Upper lobe of left lung (tissue), 6 donors: ENCODE measurements at places on chromosomes 11 and 22. TPM values are rescaled to one million over a fixed set of nuclear protein-coding genes. Genes with fewer than 3 reads are reported as not detected.

KCNJ11 gene
- total RNA-seq, result 6.8 TPM

OR52N5 gene
- total RNA-seq, result not detected

DNA sequence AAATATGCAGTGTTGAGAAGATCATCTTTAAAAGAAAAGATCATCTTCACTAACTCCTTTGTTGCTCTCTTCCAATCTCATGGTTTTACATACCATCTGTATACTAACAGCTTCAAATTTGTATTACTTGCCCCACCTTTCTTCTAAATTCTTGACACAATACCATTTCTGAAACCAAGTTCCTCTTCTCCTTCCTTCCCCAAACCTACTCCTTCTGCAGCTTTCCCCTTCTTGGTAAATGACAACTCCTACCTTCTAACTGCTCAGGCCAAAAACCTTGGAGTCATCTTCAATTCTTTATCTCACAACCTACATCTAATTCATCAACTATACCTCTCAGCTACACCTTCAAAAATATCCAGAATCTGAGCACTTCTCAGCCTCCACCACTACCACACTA lies 9.3 kb downstream of the PRCP start:
- DNase-seq, result no peak

DNA sequence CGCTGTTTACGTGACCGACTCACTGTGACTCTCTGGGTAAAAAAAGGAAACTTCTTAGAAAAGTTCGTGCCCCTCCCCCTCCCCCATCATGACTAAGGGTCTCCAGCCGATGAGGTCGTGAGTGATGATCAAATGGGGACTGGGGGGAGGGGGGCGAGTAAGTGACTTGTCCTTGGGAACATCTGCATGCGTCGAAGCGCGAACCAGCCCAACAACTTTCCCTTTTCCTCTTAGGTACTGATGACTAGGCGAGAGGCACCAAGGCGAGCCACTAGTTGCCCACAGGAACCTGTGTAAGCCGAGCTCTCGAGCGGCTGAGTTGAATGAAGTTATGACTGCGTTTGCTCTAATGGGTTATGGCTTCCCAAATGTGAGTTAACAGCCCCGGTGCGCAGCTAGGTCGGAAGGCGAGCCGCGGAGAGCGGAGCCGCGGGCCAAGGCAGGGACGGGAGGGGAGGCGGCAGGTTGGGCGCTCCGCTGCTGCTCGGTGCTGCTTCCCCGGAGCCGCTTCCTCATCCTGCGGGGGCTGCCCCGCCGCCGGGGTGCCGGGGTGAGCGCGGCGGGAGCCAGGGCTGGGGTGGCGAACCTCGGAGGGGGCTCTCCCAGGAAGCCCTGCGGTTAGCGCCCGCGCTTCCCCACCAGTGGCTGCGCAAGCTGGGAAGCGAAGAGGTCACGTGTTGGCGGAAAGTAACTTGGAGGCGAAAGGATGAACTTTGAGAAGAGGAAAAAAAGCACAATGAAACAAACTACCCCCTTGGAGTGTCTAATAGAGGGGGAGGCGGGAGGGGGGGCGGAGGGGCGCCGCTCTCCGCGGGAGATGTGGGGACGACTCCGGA lies 22.1 kb upstream of the BDNF start:
- DNase-seq, result no peak

GRCh38 chr11:76631566-76632308 lies 38.8 kb downstream of the LRRC32 start:
- no peak for DNase-seq

- DNase-seq, result peak; percentile 53
Observed at GRCh38 chr11:57248780-57249383, 11.8 kb upstream of the APLNR start.

DNA sequence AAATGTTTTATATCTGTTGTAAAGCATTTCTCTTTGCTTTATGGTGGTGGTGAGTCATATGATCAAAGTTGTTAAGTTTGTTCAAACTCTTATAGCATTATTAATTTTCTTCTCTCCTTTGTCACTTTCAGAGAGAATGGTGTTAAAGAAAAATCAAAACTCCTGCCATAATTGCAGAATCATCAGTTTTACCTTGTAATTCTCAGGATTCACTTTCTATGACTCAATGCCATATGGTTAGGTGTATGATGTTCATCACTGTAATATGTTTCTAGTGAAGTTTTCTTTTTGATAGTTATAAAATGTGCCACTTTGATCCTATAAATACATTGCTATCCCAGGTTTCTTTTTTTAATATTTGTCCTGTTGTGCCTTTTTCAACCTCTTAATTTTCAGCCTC lies 13.7 kb upstream of the KDM4E start:
- no peak for DNase-seq
